Spinal cord (tissue), 10 donors: ENCODE measurements at places on chromosomes 5 and 9.

GRCh38 chr9:92325991-92326500 lies 293 bp downstream of the CENPP start:
- peak overlapping the region; percentile 90 for H3K4me3 ChIP-seq
- peaks cover 4% of the 10 kb centered on the region for H3K4me1 ChIP-seq
- no peak for DNase-seq
- H3K36me3 ChIP-seq: peaks cover 3% of the 10 kb centered on the region
- no peaks in the 10 kb centered on the region for H3K27me3 ChIP-seq
- peak overlapping the region; percentile 97 for H3K27ac ChIP-seq

DNA sequence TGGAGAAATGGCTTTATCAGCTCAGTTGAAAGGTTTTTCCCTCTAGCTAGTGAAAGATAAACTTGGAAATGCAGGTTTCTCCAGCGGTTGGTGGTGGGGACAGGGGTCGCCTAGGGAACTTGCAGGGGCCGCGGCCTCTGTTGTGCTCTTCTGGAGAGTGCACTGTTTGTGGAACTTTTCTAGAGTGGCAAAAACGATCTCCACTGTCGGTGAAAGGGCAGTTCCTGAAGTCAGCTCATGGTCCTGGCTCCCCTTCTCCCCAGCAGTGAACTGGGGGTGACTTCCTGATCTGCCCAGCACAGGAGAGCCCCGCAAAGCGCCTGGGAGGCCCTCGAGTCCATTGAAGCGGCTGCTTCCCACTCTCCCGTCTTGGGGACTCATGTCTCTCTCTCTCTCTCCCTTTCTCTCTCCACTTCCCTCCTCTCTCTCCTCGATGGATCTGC lies 3.2 kb downstream of the IRX1 start:
- H3K27ac ChIP-seq: peak overlapping the region; percentile 38

- H3K27ac ChIP-seq: no peak overlapping the region
- H3K27me3 ChIP-seq: no peaks in the 10 kb centered on the region
- no peaks in the 10 kb centered on the region for H3K4me1 ChIP-seq
- H3K4me3 ChIP-seq: no peak overlapping the region
Measured at GRCh38 chr5:132850066-132850465, 16.2 kb downstream of the GDF9 start.

- no peak for DNase-seq
- H3K27me3 ChIP-seq: peaks cover 2% of the 10 kb centered on the region
- peaks cover 3% of the 10 kb centered on the region for H3K4me1 ChIP-seq
Measured at GRCh38 chr5:133402775-133403174, 209.6 kb downstream of the FSTL4 start.

DNA sequence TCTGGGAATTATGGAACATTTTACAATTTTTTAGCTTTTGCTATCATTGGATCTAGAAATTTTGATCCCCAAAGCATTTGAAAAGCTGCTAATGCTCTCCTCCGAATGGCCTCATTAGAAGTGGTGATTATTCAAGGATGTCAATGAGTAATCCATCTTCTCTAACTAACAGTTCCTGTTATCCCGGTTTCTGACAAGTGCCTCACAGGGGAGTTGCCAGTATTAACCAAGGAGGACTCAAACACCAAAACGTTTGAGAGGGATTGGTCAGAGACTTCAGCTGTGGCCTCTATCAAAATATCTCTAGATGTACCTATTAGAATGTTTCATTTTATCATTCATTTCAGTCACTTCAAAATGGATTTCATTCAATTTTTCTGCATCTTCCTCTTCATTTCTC lies 208.3 kb upstream of the ITGA1 start:
- no peak for DNase-seq
- no peaks in the 10 kb centered on the region for H3K36me3 ChIP-seq
- no peak overlapping the region for H3K4me3 ChIP-seq
- no peaks in the 10 kb centered on the region for H3K27me3 ChIP-seq
- H3K27ac ChIP-seq: no peak overlapping the region
- H3K4me1 ChIP-seq: no peaks in the 10 kb centered on the region

DNA sequence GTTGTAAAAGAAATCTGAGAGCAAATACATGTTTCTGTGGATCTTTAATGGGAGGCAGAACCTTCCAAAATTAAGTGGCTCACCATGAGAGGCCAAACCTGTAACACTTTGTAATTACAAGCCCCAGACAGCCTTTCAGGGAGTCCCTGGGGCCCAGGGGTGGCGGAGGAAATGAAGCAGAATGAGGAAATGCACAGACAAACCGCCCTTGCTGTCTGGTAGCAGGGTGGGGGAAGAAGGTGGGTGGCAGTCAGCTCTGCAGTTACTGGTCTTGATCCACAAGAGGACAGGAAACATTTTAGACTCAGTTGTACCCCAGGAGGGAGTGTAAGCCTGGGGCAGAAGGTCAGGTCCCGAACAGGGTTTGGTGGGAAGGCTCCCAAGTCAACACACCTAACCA lies 6.5 kb downstream of the ARL14EPL start:
- H3K4me3 ChIP-seq: no peak overlapping the region
- no peak for DNase-seq
- no peaks in the 10 kb centered on the region for H3K27me3 ChIP-seq
- no peaks in the 10 kb centered on the region for H3K36me3 ChIP-seq

GRCh38 chr5:76782444-76782843 lies 36.4 kb upstream of the F2RL1 start:
- no peaks in the 10 kb centered on the region for H3K27me3 ChIP-seq
- H3K27ac ChIP-seq: no peak overlapping the region
- DNase-seq: no peak
- no peaks in the 10 kb centered on the region for H3K4me1 ChIP-seq
- H3K4me3 ChIP-seq: no peak overlapping the region

GRCh38 chr5:1067141-1068121 lies 44.4 kb downstream of the SLC12A7 start:
- H3K27me3 ChIP-seq: no peaks in the 10 kb centered on the region
- H3K27ac ChIP-seq: no peak overlapping the region
- peaks cover 38% of the 10 kb centered on the region for H3K36me3 ChIP-seq
- H3K4me1 ChIP-seq: peaks cover 7% of the 10 kb centered on the region
- no peak overlapping the region for H3K4me3 ChIP-seq

DNA sequence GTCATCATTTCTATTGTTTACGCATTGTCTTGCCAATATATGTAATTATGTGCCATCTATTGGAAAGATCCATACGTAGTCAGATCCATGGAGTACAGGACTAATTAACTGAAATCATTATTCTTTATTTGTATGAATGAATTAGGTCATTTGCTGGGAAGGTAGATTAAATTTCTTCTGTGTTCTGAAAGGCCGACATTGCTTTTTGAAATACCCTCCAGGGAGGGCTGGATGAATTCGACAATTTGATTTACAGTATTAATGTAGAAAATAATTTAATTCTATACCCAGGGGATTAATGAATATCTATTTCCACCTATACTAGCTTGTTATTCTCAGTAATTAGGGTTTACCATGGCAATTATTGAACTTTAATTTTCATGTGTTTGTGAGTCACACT lies 117.6 kb downstream of the CHSY3 start:
- peak; percentile 76 for DNase-seq
- H3K27ac ChIP-seq: no peak overlapping the region
- H3K27me3 ChIP-seq: no peaks in the 10 kb centered on the region

DNA sequence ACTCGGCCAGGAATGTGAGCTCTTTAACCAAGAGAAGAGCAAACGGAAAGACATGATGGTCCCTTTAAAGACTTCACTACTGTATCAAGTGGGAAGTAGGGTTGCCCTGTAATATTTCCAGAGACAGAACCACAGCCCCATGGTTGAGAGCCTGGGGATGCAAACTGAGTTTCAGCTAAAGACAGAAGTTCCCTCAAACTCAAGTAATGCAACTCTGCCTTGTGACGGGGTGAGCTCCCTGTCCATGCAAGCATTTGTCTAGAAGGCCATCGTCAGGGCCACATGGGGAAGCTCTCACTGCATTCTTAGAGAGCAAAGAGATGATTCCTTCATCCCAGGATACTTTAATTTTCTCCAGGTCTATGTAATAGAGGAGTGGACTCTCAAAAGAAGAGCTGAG lies 82.8 kb downstream of the INSYN2B start:
- H3K4me1 ChIP-seq: peaks cover 5% of the 10 kb centered on the region
- no peaks in the 10 kb centered on the region for H3K36me3 ChIP-seq
- H3K4me3 ChIP-seq: no peak overlapping the region
- H3K27ac ChIP-seq: no peak overlapping the region
- H3K27me3 ChIP-seq: no peaks in the 10 kb centered on the region
- no peak for DNase-seq

GRCh38 chr9:6415266-6415665 lies 2.3 kb downstream of the UHRF2 start:
- DNase-seq: no peak
- H3K27ac ChIP-seq: no peak overlapping the region
- H3K4me1 ChIP-seq: peaks cover 15% of the 10 kb centered on the region
- no peaks in the 10 kb centered on the region for H3K27me3 ChIP-seq
- peak overlapping the region; percentile 75 for H3K4me3 ChIP-seq
- H3K36me3 ChIP-seq: peaks cover 4% of the 10 kb centered on the region

GRCh38 chr5:143188083-143188482 lies 215.4 kb downstream of the NR3C1 start:
- no peak overlapping the region for H3K4me3 ChIP-seq
- no peaks in the 10 kb centered on the region for H3K36me3 ChIP-seq
- no peak for DNase-seq

GRCh38 chr5:154791535-154791934 lies 36.4 kb downstream of the LARP1 start:
- H3K4me1 ChIP-seq: peaks cover 4% of the 10 kb centered on the region
- no peak for DNase-seq
- H3K27me3 ChIP-seq: no peaks in the 10 kb centered on the region
- H3K36me3 ChIP-seq: peaks cover 31% of the 10 kb centered on the region
